NCI-H1417 treated with DMSO at 0.1 percent for 48 hours (cell line): ENCODE measurements at places on chromosomes 12 and 14.
A peak's percentile ranks its signal among the peaks of the same experiment; 100 is the strongest.

DNA sequence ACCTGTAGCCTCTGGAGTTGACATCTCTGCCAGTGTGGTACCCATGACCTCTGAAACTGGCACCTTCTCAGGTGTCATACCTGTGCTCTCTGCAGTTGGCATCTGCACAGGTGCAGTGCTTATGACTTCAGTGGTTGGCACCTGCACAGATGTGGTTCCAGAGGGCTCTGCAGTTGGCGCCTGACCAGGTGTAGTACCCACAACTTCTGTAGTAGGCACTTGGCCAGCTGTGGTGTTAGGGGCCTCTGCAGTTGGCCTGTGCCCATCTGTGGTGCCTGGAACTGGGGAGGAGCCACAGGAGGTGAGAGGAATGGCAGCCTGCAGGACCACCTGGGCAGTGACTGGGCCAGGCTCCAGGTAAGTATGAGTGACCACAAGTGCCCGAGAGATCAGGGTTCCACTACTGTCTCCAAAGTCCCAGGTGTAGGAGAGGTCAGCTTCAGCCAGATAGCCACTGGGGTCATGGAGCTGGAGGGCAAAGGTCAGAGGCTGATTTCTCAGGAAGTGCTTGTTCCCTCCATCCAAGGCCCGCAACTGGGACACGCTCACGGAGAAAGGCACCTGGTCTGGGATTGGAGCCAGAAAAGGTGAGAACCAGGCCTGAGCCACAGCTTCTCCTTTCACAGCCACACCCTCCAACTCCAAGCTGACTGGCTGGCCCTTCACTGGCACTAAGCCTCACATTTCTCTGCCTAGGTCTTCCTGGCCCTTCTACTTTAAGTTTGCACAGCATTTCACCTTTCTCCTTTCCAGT is 8.6 kb downstream of the PMEL start:
- DNase-seq, result no peak

GRCh38 chr12:46699986-46700385 is 125.8 kb downstream of the SLC38A4 start:
- no peak for DNase-seq

DNA sequence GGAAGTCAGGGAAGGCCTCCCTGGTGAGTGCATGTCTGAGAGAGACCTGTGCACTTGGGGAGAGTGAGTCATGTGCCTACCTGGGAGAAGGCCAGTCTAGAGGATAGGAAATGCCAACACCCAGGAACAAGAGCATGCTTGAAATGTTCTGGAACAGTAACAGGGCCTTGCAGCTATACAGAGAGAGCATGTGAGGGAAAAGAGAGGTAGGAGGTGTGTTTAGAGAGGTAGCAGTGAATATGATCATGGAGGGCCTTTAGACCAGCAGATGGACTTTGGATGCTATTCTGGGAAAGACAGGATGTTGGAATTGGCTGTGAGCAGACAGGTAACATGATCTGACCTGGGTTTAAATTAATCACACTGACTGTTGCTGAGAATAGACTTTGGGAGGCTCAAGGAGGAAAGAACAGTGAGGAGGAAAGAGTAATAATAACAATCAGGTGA is 1143.6 kb downstream of the FLRT2 start:
- no peak for DNase-seq

DNA sequence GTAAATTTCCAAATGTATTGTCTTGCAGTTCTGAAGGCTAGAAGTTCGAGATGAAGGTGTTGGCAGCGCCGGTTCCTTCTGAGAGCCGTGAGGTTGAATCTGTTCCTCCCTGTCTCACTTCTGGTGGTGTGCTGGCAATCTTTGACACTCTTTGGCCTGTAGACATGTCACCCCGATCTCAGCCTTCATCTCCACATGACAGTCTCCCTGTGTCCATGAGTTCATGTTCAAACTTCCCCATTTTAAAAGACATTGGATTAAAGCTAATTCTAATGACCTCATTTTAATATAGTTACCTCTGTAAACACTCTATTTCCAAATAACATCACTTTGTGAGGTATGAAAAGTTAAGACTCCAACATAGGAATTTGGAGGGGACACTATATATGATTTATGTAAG is 4.1 kb upstream of the RBM19 start:
- DNase-seq, result no peak

DNA sequence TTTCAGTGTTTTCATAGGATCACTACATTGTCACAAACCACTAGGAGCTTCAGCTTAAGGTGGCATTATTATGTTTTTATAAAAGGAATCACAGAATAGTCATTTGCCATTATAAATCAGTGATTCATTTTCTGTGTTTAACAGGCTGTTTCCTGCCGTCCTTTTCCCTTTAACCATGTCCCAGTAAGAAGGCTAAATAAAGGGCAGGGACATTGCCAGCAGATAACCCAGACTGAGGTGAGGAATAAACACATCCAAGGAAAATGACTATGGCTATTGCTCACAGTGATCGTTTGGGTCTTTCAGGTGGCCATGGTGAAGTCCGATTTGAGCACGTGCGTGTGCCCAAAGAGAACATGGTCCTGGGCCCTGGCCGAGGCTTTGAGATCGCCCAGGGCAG is 17.9 kb upstream of the ALDH2 start:
- DNase-seq, result no peak

DNA sequence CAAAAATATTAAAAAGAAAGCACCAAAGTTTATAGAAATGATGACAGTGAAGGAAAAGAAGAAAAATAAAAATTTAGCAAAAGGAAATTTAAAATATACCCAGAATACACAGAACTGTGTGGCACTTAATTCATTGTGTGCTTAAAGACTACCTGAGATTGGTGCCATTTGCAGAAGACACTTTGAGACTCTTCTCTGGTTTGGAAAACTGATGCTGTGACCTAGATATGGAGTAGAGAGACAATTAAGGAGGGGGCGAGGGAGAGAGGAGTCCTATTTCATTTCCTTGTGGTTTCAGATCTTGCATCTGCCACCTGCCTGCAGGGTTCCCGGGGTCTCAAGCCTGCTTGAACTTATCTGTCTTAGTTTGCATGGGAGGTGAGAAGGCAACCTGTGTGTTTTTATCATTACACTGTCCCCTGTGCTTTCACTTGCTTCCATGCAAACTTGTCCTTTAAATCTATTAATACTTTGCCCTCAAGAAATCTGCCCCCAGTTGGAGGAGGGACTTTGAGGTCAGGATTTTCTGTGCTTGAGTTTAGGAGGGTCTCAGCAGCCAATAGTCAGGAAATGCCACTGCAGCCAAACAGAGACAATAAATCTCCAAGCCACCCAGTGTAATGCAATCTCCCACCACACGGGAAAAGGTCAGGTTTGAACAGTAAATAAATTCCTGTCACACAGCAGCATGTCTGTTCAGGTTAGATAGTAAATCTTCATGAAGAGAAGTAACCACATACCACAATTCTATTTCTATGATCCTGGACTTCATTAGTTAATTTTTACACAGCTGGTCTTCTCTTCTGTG is 119.4 kb downstream of the CAND1 start:
- DNase-seq, result no peak

- DNase-seq, result no peak
Observed at GRCh38 chr12:67649261-67649569, 670 bp downstream of the DYRK2 start.

- DNase-seq, result no peak
Observed at GRCh38 chr12:98470469-98471082, 44.8 kb upstream of the TMPO start.

DNA sequence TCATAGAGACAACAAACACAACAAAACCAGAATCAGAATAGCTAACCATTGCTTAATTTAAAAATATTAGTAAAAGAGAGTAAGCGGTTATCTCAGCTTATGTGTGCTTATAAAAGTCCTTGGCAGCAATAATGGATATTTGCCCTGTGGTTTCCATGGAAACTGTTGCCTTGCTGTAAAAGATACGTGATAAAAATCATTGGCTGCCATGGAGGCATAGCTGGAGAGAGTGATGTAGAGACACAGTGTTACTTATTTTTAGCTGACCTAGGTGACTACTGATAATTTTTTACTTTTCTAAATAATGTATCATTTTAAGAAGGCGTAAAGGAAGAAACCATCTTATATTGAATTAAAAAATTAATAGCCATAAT is 92.9 kb downstream of the ERC1 start:
- peak; percentile 22 for DNase-seq

DNA sequence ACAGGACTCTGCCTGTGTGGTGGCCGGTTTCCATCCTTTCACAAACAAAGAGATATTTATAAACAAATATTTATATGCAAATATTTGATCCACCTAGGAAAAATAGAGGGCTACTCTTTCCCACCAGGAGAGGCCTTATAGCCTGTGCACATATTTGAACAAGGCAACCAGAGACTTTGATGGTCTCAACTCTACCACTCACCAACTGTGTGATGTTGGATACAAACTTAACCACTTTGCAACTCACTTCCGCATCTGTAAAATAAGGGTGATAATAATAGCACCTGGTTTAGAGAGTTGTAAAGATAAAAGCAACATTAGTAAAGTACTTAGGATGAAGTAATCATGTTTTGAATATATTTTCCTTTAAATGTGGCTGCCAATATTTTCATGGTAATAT is 1.5 kb upstream of the CLEC12A start:
- DNase-seq, result no peak

DNA sequence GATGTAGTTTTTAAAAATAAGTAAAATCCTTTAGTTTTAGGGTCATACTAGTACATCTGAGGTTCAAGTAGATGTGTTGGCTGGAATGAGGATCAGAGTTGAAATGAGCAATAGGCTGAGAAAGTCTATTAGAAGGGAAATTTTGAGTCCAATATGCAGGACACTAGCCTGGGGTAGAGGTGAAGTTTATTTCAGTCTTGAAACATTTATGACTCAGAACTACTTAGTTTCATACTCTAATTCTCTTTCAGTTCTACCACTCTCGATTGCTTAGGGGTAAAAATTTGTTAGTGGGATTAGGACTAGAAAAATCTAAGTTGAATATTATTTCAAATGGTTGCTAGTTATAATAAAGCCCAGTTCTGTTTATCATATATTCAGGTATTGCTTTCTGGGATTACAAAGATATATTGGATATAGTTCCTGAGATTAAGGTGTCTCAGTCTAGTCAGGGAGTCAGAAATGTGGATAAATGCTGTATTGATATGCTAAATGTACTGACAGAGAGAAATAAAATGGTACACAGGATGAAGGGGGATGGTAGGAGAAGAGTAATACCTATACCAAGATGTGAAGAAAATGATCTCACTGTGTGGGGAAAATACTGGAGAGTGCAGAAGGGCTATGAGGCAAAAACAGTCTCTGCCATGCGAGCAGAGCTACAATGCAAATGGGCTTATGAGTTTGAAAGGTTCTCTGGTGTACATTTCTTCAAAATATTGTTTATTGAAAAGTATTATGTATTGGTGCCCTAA is 395.8 kb upstream of the FBXO33 start:
- DNase-seq, result no peak

GRCh38 chr12:55072083-55072482 is 52.3 kb downstream of the NEUROD4 start:
- no peak for DNase-seq

DNA sequence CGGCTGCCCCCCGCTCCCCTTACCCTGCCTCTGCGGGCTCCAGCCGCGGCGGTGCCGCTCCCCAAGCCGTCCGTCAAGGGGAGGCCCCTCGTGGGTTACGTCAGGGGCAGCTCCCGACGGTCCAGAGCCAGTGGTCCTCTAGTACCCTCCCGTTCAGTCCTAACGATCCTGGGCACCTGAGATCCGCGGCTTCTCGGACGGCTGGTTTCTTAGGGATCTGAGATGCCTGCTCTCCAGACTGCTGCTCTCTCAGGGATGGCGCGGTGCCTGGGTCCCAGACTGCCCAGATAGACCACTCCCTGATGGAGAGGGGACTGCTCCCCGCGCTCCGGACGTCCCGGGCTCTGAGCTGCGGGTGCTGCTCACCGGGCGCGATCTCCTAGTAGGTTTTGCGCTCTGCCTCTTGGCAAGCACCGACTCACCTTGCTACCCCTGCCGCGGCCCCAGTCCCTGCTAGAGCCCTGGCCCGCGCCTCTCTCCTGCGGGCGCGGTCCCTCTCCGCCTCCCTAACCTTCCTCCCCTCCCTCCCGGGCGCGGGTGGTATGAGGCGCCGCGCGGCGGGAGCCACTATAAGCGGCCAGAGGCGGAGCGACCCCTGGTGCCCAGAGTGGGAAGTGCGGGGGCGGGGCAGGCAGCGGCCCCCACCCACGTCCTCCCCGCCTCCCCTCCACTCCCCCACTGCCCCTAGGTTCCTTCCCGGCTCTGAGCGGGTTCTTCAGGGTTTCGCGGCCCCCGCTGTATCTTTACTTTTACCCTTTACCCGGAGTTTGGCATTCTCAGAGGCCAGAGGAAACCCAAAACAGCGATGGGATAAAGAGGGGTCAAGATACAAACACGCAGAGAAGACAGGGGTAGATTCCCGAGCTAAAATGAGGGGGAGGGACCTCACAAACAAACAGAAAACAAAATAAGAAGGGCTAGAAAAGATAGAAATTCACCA is at the start of gene C1QL4:
C1QL4 (minus strand) TSS at position 544 of the 940 bp plus-strand sequence. CDS start 711 bp downstream, outside the sequence.
- no peak for DNase-seq

- no peak for DNase-seq
Observed at GRCh38 chr12:123354600-123354999, 10.0 kb downstream of the SBNO1 start.

- no peak for DNase-seq
Observed at GRCh38 chr14:45091710-45092109, 7.8 kb downstream of the PRPF39 start.

DNA sequence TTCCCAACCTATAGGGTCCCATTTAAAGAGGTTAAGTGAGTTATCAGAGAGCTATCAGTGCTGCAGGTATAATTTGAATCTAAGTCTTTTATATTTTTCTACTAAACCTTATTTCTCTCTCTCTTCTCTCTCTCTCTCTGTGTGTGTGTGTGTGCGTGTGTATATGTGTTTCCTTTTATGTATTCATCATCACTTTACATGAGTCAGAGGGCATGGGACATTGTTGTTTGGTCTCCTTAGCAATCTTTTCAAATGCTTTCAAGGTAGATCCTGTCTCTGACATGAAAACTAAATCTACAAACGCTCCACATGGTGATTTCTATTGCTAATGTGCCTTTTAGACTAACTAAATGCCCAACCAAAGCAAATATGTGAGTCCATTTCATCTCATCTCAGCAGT is 459.7 kb downstream of the BTG1 start:
- no peak for DNase-seq

GRCh38 chr12:2833810-2834209 is 1.0 kb downstream of the NRIP2 start:
- DNase-seq, result no peak

- DNase-seq, result no peak
Observed at GRCh38 chr14:31968956-31969698, 108.0 kb upstream of the ARHGAP5 start.
